SW 1271 (cell line): ENCODE measurements at places on chromosomes 7 and 10.

- no peak for DNase-seq
Measured at GRCh38 chr10:94198324-94198723, 164.4 kb downstream of the NOC3L start.

- no peak for DNase-seq
Measured at GRCh38 chr7:131231381-131232220, 96.1 kb upstream of the MKLN1 start.

DNA sequence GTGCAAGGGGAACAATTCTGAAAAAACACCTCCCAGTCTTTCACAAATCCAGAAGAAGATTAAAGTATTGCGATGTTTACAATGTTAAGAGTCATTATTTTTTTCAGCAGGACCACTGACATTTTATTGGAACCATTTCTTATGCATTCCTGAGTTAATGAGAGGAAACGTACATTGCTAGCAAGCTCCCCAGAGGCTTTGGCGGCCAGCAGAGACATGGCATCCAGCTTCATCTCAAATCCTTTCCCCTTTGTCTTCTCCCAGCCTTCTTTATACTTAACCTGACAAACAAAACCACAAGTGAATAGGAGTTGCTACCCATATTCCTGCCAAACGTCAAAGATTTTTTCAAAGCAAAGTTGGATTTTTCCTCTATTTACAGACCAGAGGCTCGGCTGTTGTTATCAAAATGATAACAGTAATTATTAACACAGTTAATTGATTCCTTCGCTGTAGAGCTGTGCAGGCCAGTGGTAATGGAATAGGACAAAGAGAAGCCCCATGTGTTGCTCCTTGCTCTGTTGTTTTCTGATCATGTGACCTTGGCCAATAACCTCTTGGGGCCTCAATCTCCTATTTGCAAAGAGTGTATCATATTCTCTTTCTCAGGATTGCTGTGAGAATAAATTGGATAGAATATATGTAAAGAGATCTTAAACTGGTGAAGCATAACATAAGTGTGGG is 32.0 kb downstream of the NRAP start:
- no peak for DNase-seq

DNA sequence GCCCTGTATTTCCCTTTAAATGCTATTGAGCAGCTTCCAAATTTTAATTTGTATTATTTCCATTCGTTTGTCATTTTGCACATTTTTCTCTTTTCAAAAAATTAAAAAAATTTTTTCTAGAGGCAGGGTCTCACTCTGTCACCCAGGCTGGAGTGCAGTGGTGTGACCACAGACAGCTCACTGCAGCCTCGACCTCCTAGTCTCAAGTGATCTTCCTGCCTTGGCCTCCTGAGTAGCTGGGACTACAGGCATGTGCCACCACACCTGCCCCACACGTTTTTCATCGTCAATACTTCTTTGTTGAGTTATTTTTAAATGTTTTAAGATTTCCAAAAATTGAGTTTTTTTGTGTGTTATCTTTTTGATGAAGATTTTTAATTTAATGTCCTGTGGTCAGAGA is 4.7 kb downstream of the RPA3 start:
- DNase-seq, result no peak

- no peak for DNase-seq
Measured at GRCh38 chr7:117319181-117319580, 3.7 kb downstream of the WNT2 start.

GRCh38 chr10:79340646-79341244 is 6.5 kb upstream of the PPIF start:
- no peak for DNase-seq
